Activated naive CD4-positive, alpha-beta T cell (primary cell): ENCODE measurements at places on chromosomes 6 and 20.

DNA sequence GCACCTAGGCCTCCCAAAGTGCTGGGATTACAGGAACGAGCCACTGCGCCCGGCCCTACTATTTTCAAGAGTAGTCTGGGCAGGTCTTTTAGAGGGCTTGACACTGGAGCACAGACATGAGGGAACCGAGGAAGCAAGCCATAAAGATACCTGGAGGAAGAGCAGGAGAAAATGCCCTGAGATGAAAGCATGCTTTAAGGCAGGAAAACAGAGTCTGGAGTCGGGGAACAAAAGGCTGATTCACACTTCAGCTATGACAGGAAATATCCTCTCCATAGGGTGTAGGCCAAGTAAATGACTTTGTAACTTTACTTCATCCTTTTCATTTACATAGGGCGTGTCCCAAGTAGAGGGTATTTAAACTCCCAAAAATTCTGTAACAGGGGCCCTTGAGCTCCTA is 4.3 kb upstream of the SERINC3 start:
- no peak for DNase-seq

- no peak for DNase-seq
These were observed 14.2 kb downstream of the E2F3 start for GRCh38 chr6:20415712-20416454.

DNA sequence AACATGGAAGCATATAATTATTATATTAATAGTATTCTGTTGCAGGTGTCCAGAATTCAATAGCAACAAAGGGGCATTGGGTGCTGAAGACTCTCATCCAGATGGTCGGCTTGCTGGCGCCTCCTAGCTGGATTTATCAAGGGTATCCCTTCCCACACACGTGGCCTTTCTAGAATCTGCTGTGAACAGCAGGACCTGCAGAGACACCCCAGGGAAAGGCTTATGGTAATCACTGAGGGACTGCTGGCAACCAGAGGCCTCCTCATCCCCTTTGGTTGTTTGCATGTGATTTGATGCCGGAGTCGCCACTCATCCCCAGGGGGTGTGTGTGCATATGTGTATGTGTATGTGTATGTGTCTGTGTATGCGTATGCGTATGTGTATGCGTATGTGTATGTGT is 20.6 kb downstream of the ZFP64 start:
- no peak for DNase-seq

DNA sequence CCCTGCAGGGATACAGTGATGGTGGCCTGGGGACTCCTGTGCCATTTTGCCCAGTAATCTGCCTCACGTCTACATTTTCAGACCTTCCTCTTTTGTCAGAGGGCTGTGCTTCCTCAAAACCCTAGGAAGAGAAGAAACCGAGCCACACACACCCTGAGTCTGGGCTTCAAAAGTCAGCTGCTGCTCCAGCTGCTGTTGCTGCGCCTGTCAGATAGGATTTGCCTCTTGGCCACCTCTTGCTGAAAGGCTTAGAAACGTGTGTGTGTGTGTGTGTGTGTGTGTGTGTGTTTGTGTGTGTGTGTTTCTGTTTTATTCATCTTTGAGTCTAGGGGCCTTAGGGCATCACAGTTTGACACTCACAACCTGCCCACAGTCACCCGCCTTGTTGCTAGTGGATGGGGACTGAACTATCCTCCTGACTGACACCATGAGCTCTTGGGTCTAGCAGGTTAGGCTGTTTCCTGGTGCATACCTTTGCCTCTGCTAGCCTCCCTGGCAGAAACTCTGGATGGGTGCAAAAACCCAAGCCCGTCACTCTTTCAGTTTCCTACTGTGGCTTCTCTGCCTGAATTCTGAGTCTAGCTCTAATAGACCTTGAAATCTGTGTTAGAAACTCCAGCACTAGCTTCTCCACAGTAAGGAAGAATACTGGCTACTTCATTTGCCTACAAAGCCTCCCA is 94.9 kb upstream of the CEP85L start:
- DNase-seq: no peak

GRCh38 chr20:16287776-16288175 is 285.5 kb downstream of the KIF16B start:
- DNase-seq: no peak

DNA sequence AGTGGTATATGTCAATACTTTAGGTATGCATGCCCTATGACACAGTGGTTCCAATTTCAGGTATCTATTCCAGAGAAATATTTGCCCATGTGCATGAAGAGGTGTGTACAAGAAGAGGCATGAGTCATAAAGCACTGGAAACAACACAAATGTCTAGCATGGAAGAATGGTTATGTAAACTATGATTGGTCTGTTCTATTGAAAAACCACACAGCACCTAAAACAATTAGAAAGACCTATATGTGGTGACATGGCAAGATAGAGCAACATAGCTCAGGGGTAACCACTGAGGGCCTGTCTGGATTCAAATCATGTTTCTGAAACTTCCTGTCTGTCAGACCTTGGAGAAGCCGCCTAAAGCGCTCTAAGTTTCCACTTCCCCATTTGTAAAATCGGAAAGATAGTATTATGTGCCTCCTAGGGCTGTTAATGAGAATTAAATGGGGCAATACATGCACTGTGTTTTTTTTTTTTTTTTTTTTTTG is 76.0 kb upstream of the SHLD1 start:
- DNase-seq: no peak

GRCh38 chr6:106460481-106460880 is 100.0 kb downstream of the CRYBG1 start:
- DNase-seq: no peak

- DNase-seq: no peak
These were observed 12.3 kb downstream of the DCBLD1 start for GRCh38 chr6:117494694-117495318.

- no peak for DNase-seq
These were observed at the start of gene RGL2 for GRCh38 chr6:33298773-33299236. Gene RGL2, minus strand, starts transcription at chr6:33298942. Its CDS starts 332 bp downstream, at chr6:33298610.

GRCh38 chr20:16005915-16006493 is 567.2 kb downstream of the KIF16B start:
- no peak for DNase-seq

DNA sequence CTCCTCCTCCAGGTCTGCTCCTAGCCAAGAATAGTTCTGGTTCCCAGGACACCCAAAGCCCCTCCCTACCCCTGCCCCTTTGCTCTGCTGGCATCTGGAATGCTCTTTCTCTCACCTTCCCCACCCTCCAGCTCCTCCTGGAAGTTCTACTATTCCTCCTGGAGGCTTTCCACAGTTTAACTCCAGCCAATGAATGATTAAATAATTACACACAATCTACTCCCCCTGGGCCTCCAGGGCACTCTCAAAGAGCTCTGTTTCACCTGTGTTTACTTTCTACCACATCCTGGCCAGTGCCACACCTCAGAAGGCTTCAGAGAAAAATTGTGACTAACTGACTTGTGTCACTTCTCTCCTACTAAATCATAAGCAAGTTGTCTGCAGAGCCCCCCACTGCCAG is 36.2 kb downstream of the GCM1 start:
- DNase-seq: no peak

GRCh38 chr6:49530141-49530776 is 20.2 kb upstream of the C6orf141 start:
- no peak for DNase-seq

DNA sequence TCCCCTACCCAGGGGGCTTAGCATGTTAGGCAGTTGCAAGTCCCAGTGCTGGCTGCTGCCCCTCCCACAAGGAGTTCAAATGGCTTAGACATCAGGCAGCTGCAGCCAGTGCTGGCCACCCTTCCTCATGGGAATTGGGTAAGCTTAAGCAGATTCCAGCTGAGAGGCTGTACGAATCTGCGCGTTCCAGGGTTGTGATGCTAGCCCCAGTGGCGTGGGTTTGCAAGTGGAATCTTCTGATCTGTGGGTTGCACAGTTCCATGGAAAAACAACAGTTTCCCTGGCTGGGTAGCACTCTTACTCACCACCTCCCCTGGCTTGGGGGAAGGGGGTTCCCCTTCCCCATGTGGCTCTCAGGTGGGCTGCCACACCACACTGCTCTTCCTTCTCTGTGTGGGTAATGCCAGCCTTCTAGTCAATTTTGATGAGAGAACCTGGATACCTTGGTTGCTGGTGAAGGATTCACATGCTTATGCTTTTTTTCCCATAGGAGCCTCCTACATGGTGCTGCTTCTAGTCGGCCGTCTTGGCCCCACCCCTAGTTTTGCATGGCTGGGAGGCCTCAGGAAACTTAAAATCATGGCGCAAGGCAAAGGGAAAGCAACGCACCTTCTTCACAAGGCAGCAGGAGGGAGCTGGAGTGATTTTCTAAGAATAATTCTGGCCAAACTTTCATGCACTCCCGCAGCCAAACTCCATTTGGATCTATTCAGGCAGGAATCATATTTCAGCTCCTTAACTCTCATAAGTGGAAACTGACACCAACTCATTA is 13.0 kb downstream of the DYNLT2 start:
- no peak for DNase-seq

DNA sequence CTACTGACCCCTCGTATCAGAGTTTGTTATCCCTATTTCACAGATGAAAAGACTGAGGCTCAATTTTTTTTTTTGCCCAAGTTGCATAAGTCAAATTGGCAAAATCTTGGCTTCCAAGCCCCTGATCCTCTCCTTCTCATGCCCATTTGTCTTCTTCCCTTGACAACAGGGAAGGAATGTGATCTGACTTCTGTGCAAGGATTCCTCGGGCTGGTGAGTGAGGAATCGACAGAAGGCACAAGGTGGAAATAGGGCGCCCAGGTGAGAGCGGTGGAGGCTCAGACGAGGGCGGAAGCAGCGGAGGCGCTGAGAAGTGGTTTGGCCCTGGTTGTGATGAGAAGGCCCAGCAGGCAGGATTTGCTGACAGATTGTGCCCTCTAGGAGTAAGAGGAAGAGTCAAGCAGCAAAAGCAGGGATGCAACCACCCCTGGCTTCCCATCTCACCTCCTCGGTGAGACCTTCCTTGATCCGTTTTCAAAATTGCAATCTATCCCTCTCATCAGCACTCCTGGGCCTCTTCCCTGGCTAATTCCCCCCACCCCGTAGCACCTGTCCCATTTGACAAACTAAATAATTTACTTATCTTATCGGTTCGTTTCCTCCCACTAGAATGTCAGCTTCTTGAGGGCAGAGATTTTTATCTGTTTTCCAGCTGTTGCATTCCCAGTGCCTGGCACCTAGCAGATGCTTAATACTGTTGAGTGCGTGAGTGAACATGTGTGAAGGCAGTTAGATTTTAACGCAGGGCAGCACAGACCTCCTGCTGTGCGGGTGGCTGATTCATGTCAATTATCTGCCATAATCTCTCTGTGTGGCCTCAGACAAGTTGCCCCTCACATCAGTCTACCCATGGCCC is 3.7 kb upstream of the SIRPA start:
- DNase-seq: no peak

DNA sequence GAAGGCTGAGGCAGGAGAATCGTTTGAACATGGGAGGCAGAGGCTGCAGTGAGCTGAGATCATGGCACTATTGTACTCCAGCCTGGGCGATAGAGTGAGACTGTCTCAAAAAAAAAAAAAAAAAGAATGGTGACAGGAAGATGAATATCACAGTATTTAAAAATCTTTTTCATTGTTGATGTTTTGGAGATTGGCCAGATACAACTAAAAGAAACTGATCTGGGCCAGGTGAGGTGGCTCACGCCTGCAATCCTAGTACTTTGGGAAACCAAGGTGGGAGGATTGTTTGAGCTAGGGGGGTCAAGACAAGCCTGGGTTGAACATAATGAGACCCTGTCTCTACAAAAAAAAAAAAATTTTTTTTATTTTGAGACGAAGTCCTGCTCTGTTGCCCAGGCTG is 52.1 kb downstream of the TRAF3IP2 start:
- DNase-seq: no peak

DNA sequence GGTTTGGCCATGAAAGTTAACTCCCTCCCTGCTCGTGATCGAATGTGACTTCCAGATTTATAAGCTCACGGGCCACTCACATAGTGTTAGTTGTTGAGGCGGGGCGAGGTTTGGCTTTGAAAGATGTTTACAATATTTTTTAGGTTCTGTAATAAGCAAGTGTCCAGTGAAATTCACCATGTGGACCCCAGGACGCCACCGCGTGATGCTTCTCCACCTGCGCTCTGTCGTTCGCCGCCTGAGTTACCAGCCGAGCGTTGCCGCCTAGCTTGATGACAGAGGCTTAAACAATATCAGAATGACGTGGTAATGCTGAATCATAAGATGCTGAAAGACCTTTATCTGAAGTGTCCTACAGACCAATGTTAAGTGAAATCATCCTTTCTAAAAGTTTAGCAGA is 241.0 kb downstream of the MYLK4 start:
- no peak for DNase-seq

DNA sequence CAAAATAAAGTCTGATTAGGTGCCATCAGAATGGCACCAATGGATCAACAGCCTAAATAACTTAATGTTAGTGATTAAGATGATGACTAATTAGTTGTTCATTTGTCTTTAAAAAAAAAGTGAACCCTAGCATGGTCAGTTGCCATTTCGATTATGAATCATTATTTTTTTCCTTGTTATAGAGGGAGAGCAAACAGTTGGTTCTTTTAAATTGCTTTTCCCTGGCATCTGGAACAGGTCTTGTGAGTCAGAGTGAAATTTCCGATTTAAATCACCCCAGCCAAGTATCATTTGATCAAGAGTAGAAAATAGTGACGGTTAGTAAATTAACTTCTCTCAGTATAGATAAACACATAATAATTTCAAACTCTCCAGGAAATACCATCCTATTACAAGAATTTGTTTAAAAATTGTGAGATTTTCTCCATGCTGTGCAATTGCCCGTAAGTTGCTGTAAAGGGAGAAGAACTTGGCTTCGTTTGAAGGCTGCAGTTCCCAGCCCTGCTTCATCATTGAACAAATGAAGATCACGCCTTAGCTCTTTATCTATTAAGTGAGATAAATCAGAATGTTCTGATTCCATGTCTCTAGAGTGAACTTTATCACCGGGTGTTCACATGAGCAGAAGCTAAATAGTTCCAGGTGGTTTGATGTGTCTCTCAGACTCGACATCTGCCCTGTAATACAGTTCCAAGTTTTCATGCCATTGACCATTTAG is 741.3 kb downstream of the DOK5 start:
- no peak for DNase-seq

GRCh38 chr6:57173886-57174510 is 1.9 kb downstream of the BAG2 start:
- no peak for DNase-seq

- no peak for DNase-seq
These were observed 45.2 kb upstream of the TFAP2A start for GRCh38 chr6:10460096-10460495.
